Hepatocyte (in vitro differentiated cells): ENCODE measurements at places on chromosomes 1 and 21.

GRCh38 chr1:248792342-248792741 lies 33.4 kb downstream of the SH3BP5L start:
- no peak for DNase-seq

DNA sequence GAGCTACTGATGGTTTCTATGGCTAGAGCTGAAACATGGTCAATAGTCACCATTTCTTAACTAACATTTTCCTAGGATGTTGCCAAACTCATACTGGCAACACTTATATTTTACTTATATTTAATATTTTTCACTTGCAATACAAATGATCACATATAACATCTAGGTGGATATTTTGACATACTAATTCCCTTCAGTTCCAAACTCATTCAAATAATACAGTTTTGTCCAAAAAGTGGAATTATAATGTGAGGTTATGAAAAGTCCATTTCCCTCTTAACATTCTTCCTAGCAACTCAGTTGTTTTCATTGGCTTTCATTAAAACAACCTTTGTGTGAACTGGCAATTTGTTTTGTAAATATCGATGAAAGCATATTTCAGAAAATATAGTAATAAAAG lies 16.0 kb downstream of the SPAG17 start:
- DNase-seq, result no peak

DNA sequence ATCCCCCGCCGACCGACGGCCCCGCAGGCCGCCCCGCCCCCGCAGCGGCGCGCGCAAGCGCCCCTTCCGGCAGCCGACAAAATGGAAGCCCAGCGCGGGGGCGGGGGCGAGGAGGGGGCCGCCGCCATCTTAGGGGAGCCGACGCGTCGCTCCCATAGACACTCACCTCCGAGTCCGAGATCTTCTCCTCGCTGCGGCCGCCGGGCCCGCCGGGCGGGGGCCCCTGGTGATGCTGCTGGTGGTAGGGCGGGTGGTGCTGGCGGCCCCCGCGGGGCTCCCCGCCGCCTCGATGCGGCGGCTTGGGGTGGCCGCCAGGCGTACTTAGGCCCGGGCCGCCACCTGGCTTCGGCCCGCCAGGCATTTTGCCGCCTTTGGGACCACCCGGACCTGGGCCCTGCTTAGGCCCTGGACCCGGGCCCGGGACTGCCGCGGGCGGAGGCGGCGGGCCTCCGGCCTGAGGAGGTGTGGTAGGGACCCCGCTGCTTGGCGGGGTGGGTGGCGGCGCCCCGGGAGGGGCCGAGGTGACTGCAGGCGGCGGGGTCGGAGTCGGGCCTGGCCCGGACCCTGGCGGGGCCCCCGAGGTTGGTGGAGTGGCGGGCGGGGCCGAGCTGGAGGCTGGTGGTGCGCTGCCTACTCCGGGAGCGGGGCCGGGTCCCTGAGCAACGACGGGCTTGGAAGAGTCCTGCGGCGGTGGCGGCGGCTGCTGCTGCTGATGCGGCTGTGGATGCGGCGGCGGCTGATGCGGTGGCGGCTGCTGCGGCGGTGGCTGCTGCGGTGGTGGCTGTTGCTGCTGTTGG lies 691 bp downstream of the SFPQ start:
- peak; percentile 94 for DNase-seq

- DNase-seq, result no peak
Observed at GRCh38 chr1:210822932-210823331, 311.0 kb downstream of the KCNH1 start.

- no peak for DNase-seq
Observed at GRCh38 chr1:93677729-93678128, 3.9 kb downstream of the BCAR3 start.

DNA sequence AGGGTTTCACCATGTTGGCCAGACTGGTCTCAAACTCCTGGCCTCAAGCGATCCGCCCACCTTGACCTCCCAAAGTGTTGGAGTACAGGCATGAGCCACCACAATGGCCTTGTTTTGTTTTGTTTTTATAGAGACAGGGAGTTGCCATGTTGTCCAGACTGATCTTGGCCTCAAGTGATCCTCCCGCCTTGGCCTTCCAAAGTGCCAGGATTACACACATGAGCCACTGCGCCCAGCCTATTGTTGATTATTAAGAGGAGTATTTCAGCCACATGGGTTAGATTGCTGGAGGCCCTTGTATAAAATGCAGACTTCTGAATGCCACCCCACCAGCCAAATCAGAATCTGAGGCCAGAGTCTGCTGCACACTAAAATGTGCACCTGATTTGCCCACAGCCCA lies 57.2 kb upstream of the ANGPTL1 start:
- DNase-seq, result no peak

DNA sequence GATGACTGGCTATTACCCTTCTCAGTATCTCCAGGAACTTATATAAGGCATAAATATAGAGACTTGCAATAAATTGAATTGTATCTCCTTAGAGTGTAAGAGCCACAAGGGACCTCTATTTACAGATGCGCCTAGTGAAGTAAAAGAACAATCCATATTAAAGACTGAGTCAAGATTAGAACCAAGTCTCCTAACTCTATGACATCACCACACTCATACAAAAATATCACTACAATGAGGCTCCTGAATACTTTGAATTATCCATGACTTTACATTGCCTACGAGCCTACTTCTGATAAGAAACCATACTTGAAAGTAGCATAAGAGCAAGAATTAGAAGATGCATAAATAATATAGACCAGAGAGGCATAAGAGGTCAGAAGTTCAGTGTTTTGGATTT lies 18.8 kb downstream of the DPYD start:
- DNase-seq, result no peak

DNA sequence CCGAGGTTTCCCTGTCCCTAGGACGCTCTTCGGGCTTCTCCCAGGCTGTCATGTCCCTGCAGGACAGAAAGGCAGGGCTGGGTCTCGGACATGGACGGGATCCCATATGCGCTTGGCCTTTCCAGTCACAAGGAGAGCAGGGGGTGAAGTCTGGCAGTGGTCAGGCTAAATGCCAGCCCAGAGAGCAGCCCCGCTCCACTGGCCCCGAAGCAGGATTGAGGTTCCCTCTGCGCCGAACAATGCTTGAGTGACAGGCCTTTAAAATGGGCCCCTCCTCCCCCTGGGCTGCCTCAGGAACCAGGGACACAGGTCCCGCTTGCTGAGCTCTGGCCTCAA lies 12.7 kb downstream of the DRAXIN start:
- DNase-seq, result no peak

- DNase-seq, result no peak
Observed at GRCh38 chr1:19054216-19054615, 97.7 kb upstream of the IFFO2 start.

DNA sequence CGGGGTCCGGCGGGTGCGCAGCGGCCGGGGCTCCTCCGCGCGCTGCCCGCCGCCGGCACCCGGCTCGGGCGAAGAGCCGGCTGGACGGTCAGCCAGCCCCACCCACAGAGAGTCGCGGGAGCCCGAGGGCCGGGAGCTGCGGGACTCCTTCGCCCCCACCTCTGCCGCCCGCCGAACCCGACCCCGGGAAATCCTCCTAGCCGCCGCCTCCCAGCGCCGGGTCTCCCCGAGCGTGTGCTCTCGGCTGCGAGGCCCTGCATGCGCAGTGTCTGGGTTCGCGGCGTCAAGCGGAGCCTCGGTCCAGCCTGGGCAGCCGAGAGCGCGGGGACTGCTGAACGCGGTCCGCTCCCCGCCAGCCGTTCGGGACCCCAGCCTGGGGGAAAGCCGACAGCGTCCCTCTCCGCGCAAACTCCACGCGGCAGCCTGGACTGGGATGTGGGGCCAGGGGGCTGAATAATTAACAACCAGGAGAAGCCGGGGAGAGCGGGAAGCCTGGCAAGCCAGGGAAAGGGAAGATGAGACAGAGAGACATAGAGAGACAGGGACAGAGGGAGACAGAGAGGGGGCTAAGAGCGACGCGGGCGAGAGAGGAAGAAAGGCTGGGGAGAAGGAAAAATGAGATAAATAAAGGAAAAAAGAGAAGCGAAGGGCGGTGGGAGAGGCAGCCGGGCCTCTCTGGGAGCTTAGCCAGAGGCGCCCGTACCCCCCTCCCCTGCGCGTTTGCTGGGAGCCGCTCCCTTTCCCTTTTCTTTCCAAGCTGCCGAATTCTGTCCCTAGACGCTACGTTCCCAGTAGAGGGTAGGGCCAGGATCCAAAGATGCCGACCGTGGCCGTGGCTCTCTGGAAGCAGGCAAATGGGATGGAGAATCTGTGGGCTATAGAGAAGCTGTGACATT lies 64.2 kb downstream of the MEF2D start:
- DNase-seq, result no peak

DNA sequence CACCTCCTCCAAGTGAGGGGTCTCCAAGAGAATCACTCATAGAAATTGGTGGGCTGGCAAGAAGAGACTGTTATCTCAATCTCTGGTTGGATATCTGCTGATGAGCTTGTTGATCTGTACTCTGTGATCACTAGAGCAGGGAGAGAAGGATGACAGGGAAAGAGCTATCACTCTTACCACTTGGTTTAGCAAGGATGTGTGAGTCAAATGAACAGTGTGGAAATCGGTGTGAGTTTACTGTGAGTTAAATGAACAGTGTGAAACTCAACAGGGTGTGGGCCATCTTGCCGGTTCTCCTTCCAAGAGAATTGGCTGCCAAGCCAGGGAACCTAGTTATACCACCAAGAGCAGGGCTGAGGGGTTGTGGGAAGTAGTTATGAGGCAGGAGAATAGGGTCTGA lies 33.3 kb upstream of the CD1D start:
- DNase-seq, result no peak

DNA sequence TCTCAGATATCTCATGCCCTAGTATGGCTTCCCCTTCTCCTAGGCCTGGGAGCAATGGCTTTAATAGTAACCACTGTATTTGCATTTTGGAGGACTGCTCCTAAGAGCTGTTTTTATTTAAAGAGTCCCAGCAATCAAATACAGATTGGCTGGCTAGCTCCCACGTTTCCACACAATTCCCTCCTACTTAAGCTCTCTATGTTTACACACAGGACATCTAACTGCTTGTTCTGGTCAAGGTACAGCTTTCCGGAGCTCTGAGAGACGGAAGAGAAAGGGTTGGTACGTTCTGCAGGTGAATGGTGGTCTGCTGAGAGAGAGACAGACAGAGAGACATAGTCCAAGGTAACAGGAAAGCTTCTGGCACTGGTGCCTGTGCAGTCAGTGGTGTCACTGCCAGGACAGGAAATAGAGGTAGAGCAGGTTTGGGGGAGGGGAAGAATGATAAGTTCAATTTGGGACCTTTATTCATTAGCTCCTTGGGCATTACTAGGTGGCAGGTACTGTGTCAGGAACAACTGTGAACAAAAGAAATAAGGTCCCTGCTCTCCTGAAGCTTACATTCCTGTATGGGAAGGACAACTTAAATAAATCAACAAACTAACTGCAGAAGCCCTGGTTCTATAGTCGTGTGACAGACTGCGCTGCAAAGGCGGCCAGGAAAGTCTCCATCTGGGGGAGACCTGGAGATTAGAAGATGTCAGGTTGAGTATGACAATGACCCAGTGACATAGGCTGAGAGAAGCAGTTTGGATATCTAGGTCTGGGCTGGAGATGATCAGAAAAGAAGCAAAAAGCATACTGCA lies 1.2 kb upstream of the SLC25A33 start:
- DNase-seq, result peak; percentile 65

DNA sequence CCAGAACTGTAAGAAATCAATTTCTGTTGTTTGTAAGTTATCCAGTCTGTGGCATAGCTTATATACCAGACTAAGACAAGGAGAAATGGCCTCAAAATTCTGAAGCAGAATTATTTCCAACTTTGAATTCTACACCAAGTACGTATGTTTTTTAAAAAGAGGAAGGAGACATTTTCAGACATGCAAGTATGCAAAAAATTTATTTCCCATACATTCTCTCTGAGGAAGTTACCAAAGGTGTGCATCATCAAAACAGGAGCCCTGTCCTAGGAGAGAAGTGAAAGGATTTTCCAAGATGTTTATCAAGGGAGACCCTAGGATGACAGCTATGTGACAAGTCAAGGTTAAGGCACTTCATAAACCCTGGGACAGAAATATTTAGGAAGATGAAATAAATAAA lies 49.3 kb upstream of the RABGAP1L start:
- DNase-seq, result no peak

GRCh38 chr21:41869771-41870170 lies 9.4 kb downstream of the PRDM15 start:
- DNase-seq, result no peak

DNA sequence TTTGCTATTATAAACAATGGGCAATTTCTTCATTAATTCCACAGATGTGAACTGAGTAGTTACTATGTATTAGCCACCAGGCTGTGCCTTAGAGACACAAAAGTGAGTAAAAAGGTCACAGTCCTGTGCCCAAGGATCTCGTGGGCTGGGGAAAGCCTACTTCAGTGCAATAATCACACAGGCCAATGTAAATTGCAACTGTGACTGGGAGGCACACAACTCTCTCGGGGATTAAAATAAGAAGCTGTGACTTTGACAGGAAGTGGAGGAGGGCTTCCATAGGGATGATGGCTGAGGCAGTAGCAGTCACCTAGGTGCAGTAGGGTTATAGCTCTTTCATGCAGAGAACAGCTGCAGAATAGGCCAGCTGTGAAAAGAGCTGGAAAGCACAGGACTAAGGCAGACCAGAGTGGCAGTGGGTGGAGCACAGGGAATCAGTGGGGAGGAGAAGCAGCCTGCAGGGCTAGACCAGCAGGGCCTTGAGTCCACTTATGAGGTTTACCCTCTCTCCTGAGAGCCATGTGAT lies 121.9 kb downstream of the MAB21L3 start:
- peak; percentile 41 for DNase-seq

DNA sequence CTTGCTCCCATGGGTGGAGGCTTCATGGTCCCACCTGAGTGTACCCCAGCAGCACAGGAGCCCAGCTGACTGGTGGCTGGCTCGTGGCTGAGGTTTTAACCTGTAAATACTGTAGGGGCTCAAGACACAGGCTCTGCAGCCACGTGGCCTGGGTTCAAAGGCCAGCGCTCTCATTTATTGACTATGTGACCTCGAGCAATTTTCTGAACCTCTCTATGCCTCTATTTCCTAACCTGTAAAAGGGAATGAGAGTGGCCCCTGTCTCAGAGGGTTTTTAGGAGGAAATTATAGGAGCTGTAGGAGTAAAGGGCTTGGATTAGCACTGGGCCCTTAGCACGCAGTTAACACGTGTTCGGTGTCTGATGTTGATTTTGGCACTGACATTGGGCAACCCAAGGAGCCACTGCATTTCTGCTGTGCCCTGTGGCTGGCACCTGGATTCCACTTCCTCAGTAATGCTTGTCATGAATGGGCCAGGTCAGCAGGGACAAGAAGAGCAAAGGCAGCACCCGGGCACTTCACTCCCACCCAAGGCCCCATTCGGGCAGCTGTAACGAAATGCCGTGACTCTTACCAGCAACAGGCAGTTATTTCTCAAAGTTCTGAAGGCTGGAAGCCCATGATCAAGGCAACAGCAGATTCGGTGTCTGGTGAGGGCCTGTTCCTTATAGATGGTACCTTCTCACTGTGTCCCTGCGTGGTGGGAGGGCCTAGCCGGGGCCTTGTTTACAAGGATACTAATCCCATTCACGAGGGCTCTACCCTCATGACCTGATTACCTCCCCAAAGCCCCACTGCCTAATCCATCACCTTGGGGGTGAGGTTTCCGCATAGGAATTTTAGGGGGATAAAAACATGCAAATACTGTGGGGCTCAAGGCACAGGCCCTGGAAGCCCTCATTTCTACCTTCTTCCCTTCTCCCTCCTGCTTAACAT lies 25.2 kb downstream of the ARHGEF10L start:
- DNase-seq, result no peak

GRCh38 chr1:213956295-213956770 lies 31.4 kb upstream of the PROX1 start:
- DNase-seq, result peak; percentile 32
